Right hindlimb (tissue), 1 donor: ENCODE measurements at places on chromosomes 5 and 9.
A peak's percentile ranks its signal among the peaks of the same experiment; 100 is the strongest.

DNA sequence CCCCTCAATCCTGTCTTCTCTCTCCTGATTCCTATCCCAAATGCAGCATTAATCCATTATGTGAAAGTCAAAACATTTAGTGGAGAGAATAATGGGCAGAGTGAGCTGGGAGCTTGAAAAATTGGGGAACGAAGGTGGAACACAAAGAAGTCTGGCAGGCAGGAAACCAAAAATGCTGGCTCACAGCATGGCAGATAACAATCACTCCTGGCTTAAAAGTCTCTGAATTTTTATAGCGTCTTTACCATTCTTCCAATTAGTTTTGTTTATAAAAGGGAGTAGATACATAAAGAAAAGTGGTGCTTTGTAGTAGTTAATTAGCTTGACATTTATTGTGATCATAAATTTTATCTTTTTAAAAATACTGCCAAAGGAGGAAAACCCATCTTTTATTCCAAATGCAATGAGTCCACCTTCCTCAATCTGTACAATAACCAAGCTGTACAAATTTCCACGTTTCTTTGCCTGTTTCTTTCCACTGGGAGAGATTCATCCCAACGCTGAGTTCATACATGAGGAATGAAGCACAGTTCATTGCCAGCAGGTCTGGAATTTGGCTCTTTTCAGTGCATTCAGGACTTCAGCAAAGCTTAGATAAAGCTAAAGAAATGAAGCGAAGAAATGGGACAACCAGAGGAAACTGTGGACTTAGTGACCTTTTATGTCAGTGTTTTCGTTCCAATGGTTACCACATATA, 174.7 kb downstream of the HMHB1 start:
- peak; percentile 77 for DNase-seq

DNA sequence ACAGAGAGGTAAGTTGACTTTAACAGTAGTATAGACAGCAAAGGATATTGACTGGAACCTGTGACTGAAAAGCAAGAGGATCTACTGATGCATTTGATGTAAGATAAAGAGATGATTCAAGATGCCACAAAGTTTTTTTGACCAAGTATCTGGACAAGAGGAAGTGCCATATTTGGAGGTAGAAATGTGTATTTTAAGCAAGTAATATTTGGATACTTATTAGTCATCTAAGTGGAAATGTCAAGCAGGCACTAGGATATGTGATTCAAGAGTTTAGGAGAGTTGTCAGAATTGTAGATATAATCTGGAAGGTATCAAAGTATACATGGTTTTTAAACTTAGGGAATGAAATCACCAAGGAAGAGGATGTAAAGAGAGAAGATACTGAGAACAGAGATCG, 686.1 kb upstream of the CHD1 start:
- DNase-seq = no peak

DNA sequence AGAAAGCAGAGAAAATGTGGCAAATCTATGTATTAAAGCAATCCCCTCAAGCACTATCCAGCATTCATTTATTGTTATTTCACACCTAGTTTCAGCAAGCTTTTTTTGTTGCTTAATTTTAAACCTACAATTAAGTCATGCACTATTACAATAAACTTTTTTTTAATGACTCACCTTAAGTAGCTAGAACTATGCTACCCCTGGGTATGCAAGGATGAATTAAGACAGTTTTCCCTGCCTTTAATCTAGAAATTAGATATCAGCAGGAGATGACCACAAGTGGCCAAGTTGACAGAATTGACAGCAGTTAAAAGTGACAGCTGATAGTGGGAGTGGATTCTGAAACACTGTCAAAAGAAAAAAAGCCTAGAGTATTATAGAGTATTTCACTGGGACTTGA, 20.0 kb downstream of the ITGA1 start:
- DNase-seq = no peak

GRCh38 chr5:127994087-127994660, 89.4 kb upstream of the SLC12A2 start:
- no peak for DNase-seq

- DNase-seq = peak; percentile 24
Observed at GRCh38 chr5:179131886-179132585, 71.9 kb downstream of the ZNF354C start.

DNA sequence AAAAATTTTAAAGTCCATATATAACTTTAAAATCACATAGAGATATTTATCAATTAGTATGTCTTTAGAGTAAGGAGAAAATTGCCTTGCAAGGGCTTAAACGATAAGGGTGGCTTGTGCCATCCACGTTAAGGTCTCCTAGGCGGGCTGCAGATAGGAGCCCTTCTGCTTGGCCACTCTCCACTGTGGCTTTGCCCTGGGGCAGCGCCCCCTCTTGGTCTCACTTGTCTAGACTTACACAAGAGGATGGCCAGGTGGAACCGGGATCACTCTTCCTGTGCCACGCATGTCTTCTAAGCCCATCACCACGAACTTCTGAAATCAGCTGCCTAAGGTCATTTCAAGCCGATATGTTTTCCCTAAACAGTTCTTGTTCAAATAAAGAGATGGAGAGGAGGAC, 2.9 kb downstream of the FPGS start:
- DNase-seq = no peak

GRCh38 chr5:139687656-139688055, 39.5 kb downstream of the CXXC5 start:
- DNase-seq = no peak

GRCh38 chr5:141783005-141783946, 94.9 kb downstream of the PCDH1 start:
- DNase-seq = no peak

DNA sequence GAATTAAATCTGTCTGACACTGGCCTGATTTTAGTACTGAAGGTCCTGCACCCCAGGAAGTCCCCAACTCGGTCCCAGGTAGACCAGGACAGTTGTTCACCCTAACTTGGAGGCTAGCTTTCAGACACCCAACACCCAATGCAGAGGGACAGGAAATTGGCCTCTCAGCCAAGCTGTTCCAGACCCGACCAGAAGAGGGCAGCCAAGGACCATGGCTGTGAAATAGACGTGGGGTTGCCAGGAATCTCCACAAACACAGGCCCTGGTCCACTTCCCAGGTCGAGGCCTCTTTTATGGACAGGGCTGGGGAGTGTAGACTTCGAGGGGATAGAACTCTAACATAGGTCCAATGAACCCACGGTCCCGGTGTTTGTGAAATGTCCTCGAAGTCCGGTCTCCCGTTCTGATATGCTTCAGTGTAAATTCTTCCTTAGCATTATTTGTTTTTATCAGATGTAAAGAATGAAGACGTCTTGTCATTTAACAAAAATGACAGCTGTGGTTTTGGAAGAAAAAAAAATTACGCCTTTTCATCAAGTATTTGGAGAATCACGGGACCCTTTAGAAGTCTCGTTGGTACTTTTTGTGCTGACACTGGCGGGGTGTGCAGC, 260.3 kb upstream of the ADAMTS16 start:
- DNase-seq = peak; percentile 90

DNA sequence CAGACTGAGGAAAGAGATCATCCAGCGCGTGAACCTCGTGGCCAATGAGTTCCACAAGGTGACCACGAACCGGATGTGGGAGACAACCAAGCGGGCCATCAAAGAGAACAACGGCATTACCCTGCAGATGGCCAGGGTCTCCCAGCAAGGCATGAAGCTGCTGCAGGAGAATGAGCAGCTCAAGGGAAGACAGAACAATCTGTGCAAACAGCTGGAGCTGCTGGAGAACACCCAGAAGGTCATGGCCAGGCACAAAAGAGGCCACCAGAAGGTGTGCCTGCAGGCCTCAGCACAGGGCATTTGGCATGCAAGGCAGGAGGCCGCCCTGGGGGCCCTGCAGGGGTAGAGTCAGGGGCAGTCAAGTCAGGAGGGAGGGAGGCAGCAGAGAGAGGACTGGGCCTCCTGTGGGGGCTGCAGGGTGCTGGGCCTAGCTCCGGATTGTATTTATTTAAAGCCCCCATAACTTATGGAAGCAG, 4.2 kb downstream of the PTRH1 start:
- DNase-seq = peak; percentile 24

- DNase-seq = no peak
Observed at GRCh38 chr5:62538017-62538942, 40.3 kb upstream of the LRRC70 start.

- DNase-seq = no peak
Observed at GRCh38 chr9:119818726-119819435, 449.6 kb upstream of the BRINP1 start.

DNA sequence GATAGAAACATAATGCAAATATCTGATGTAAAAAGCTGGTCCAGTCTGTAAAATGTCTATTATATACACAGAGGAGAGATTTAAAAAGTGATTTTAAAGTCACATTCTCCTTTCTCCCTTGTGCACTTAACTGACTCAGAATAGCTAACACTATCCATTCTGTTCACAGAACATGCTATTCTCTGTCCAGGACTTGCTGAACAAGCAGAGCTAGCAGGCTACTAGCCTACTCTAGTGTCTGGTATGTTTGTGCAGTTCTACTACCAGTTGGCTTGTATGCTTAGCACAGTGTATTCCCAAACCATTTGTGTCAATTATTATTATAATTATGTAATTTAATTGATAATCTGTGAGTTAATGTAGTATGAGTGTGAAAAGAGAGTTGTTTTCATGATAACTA, 161.7 kb upstream of the NUDT12 start:
- no peak for DNase-seq

DNA sequence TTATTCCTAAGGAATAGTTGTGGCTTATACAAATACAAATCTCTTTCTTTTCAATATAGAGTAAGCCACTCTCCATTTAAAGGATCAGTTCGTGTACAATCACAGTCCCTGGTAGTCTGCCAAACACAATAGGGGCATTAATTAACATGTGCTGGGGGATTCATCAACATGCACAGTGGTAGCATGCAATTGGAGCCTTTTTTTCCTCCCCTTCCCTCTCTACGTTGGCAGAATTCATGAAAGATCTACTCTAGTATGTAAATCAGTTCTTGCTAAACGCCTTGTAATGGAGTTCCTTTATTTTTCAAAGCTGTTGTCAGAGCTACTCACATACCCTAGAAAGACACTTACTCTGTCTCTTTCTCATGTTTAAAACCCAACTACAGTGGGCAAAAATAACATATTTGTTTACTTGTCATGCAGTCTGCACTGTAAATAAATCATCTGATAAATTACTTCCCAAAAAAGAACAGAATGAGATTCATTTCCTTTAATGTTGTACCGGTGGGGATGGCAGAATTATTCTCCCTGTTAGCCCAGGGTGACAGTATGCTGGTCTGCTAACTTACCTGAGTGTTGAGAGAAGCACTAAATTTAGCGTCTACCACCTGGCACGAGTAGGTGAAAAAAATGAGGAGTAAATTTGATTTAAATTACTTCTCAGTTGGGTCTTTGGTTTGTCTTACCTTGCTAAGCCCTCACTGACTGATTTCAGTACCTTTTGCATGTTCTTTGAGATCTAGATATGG, 341.5 kb upstream of the CCNH start:
- DNase-seq = no peak

- DNase-seq = no peak
Observed at GRCh38 chr5:177440990-177441780, 5.4 kb upstream of the PRR7 start.

GRCh38 chr9:81886665-81887064, 41.6 kb upstream of the SPATA31D4 start:
- DNase-seq = no peak

DNA sequence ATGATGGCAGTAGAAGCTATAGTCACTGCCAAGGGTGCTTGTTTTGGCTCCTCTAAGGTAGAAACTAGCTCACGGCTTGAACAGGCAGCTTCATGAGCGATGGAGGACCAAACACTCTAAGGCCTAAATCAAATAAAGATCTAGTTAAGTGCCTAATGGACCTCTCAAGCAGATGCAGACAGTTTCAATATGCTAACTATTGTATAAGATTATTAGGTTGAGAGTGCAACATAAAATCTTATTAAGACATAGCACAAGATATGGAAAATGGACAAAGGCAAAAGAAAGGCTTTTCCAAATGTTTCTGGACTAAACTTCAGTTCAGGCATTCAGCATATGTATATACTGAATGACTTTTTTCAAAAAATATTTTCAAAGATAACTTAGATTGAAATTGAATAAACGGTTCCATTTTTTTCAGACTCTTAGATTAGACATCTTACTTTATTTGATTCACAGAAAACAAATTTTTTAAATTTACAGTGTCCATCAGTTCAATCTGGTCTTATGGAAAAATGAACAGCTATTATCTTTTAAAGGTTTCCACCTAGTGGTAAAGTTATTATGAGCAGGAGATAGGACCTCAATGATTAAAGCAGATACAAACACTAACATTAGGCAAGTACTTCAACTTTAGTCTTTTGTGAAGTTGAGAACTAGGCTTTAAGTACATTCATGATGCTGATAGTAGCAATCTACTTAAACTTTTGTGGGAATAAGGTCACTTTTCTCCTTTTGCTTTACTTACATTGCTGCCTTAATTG, 1167.7 kb downstream of the MAT2B start:
- no peak for DNase-seq

DNA sequence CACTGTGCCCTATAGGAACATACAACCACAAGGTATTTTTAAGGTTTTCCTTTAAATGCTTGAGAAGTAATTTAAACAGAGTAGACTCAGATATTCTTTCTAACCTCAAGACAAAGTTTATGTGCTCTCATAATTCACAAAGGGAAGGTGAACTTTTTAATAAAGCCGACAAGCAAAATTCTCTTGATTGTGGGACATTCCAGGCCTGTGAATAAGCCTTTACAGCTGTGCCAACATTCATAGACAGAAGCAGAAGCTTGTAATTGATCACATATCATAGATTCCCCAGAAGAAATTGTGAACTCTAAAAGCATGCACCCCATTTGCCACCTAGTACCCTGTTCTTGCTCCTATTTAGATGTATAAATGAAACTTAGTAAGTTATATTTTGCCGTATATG, 1107.8 kb upstream of the SEMA6A start:
- no peak for DNase-seq

- DNase-seq = no peak
Observed at GRCh38 chr5:134079748-134080581, 34.5 kb upstream of the TCF7 start.

- no peak for DNase-seq
Observed at GRCh38 chr9:137068539-137069507, 1.5 kb downstream of the SAPCD2 start.

DNA sequence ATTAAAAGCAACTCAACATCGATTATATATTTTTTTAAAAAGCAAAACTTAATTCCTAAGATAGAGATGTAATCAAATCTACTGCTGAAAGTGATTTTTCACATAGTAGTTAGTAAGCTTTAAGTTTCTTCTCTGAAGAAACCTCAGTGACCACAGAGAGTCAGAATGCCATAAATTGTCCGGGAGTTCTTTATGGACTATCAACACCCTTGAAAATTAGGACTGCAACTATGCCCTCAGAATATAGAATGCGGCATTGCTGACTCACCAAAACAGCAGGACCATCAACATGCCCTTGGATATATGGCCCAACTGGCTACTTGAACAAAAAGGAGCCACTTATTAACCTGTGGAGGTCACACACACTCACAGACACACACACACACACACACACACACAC, 228.9 kb upstream of the SNX2 start:
- DNase-seq = no peak

DNA sequence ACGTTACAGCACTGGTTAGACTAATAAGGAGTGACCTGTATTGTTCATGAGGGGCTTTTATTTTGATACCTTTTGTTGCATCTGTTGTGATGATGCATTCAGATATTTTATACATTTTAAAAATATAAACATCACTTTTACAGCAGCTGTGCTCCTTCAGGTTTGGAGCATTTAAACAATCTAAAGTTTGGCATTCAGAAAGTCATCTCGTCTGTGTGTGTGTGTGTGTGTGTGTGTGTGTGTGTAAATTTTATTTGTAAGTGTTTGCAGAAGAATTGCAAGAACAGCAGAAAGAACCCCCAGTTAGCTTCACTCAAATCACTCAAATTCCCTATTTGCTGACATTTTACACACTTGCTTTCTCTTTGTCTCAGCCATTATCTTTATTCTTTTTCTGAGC, 87.4 kb downstream of the ERCC6L2 start:
- no peak for DNase-seq

GRCh38 chr9:7287986-7288385, 511.6 kb downstream of the DMAC1 start:
- DNase-seq = no peak
